H54 (cell line): ENCODE measurements at places on chromosomes 16 and 17.

DNA sequence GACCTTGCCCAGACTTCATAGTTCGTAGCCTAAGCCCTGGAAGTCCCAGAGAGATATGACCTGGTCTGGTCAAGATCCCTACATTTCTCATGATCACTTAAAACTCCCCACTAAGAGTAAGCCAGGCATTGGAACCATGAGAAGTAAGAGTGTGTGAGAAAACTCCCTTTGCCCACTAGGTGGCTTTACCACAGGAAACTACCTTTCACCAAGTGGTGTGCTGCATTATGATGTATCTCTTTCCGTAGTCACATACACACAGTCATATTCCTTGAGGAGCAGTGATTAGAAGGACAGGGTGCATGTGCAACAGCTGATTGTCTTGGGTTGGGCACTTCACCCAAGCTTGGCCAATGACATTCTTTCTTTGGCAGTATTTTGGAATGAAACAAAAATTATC, 639.3 kb downstream of the KCNJ2 start:
- DNase-seq = peak; percentile 3

DNA sequence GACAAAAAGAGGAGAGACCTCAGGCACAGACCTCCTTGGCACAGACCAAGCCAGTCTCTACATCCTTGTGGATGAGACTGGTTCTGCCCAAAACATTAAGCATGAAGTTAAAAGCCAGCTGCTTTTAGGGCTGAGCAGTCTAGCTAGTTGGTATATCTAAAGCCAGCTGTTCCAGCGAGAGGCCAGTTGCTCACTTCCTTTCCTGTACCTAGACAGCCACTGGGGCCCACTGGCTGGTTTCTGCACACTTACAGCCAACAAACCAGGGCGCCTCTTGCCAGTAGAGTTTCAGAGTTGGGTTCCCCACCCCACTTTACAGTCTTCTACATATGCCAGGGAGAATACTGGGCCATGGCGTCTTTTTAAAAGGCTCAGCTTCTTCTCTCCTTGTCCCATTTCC, 242.4 kb downstream of the ZFHX3 start:
- DNase-seq = no peak

DNA sequence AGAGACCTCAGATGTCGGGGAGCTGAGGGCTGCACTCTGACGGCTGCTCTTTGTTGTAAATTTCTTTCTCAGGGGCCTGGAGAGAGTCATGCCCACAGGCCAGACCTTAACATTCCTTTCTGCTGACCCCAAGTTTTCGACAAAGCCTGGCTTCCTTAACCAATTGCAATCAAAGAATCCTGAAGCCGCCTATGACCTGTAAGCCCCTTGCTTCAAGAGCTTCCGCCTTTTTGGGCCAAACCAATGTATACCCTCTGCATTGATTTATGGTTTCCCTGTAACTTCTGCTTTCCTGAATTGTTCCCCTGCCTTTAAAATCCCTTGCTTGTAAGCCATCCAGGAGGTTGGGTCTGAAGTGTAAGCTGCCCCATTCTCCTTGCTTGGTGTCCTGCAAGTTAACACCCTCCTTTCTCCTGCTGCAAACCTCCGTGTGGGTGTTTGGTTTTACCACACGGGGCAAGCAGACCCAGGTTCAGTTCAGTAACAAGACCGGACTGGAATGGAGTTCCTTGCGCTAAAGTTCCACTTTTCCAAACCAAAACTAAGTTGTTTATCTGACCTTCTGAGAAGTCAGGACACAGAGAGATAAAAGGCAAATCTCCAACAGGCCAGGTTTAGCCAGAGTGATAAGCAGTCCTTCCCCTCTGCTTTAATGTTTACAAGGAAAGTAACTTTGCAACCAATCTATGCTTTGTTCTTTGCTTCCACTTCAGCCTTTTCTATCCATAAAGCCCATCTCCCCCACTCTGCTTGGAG, 141.6 kb downstream of the KCNJ12 start:
- no peak for DNase-seq

DNA sequence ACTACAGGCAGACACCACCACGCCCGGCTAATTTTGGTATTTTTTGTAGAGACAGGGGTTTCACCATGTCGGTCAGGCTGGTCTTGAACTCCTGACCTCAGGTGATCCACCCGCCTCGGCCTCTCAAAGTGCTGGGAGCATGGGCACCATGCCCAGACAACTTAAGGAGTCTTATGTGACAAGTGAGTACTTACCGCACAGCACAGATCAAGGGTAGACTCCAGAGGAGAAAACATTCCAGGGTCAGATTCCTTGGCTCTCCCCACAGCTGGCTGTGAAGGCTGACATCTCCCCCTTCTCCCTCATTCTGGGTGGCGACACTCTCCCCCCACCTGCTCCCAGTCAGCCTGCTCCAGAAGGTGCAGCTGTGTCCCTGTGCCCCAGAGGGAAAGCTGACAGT, 10.6 kb downstream of the ZSCAN10 start:
- DNase-seq = no peak

GRCh38 chr17:63477480-63478440, 899 bp downstream of the ACE start:
- no peak for DNase-seq
